ENCODE measurements at places on chromosomes 6 and 20.

- DNase-seq: no peak
These were observed 102.7 kb downstream of the SLC23A2 start for GRCh38 chr20:4898282-4899244.

- DNase-seq: no peak
These were observed 137.9 kb downstream of the PKHD1 start for GRCh38 chr6:51949526-51949925.

DNA sequence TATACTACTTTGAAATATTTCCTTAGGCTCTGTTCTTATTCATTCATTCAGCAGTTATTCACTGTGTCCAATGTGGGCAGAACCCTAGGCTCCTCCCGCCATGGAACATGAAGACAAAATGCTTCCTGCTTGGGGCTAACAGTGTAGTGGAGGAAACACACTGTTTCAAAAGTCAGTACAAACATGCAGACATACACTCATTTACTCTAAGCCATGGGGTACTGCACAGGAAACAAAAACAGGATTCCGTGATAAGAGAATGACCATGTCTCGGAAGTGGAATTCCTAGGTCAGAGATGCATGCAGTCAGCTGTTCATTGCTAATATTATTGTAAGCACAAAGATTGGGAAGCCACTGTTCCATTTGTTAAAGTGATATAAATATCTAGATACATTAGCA is 18.4 kb upstream of the FAM209A start:
- DNase-seq: no peak

- no peak for DNase-seq
These were observed at the start of gene ADIG for GRCh38 chr20:38581013-38581412. TSS of gene ADIG (plus strand) at chr20:38581197. CDS start at chr20:38581251, 54 bp downstream.

GRCh38 chr20:20993372-20993771 is 112.8 kb downstream of the LINC00237 start:
- no peak for DNase-seq

DNA sequence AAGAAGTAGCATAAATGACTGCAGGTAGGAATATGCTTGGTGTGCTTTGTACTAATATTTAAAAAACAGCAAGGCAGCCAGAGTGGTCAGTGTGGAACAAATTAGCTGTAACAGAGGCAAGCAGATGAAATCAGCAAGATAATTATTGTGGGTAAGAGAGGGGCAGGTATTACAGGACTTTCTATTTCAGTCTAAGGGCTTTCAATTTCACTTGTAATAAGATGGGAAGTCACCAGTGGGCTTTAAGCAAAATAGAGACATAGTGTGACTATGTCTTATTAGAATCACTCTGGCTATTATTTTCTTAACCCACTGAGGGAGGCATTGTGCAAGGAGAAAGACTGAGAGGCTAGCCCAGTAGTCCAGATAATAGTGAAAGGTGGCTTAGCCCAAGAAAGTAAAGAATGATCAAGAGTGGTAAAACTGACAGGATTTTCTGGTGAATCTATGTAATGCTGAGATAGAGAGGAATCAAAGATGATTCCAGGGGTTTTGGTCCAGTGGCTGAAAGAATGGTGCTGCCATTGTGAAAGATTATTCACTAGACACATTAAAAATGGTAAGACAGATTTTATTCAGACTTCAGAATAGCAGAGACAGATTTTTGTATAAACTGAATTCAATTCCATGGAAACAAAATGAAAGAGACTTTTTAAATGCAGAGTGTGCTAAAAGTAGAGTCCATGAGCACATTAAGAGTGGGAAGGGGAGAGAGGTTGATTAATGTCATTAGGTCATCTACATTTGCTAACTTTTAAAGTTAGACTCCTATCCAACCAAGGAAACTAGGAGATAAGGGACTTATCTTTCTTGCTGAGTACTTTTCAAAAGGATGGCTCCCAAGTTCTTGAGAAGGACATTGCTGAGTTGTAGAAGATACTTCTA is 1136.0 kb downstream of the HACE1 start:
- DNase-seq: no peak

DNA sequence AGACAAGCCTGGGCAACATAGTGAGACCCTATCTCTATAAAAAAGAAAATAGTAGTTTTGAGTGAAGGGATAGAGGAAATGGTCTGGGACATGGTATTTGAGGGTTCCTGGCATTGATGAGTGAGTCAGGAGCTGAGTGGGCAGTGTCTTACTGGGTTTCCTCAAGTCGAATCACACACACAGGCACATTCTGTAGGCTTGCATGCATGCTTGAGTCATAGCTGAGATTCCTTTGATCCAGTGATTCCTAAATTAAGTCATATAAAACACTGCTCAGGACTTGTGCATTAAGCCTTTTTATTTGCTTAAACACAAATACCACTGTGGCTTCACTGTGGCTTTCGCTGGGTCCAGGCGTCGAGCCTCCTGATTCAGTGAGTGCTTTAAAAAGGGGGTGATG is 71.8 kb upstream of the TMEM181 start:
- DNase-seq: no peak

GRCh38 chr20:49594143-49594930 is 26.4 kb upstream of the PTGIS start:
- no peak for DNase-seq

- no peak for DNase-seq
These were observed 129.9 kb upstream of the RIPOR2 start for GRCh38 chr6:25065666-25066065.

DNA sequence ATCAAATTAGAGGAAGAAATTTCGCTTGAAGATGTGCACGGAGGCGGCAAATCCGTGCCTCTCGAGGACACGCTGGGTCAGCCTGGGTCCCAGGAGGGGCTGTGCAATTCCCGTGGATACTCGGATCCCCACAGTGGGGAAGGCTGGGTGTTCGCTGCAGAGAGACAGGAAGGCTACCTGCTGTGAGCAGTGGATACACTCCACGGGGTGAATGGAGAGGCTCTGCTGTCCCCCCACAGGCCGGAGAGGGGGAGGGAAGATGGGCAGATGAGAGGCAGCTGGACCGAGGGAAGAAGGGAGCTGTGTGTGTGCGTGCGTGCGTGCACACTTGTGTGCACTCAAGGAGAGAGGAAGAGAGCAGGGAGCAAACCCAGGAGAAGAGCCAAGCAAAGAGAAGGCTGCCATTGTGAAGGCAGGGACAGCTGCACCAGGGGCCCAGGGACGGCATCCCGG is 57.3 kb downstream of the SULF2 start:
- DNase-seq: no peak

- DNase-seq: no peak
These were observed 45.9 kb downstream of the BMP7 start for GRCh38 chr20:57220337-57221145.

DNA sequence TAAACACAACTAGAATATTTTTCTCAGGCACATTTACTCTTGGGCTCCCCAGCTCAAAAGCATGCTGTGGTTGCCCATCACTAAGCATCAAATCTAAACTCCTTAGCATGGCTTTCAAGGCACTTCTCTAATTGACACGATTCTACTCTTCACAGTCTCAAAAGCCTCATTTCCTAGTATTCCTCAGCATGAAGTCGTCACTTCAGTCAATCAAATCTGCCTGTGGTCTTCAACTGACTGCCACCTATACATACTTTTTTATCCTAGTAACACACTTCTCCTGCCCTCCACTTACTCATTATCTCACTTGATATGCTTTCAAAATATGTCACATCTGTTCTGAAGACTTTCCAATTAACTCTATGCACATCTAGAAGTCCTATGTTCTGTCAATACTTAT is 110.3 kb downstream of the TBC1D32 start:
- no peak for DNase-seq

GRCh38 chr6:132330759-132331158 is 70.5 kb downstream of the MOXD1 start:
- DNase-seq: no peak

DNA sequence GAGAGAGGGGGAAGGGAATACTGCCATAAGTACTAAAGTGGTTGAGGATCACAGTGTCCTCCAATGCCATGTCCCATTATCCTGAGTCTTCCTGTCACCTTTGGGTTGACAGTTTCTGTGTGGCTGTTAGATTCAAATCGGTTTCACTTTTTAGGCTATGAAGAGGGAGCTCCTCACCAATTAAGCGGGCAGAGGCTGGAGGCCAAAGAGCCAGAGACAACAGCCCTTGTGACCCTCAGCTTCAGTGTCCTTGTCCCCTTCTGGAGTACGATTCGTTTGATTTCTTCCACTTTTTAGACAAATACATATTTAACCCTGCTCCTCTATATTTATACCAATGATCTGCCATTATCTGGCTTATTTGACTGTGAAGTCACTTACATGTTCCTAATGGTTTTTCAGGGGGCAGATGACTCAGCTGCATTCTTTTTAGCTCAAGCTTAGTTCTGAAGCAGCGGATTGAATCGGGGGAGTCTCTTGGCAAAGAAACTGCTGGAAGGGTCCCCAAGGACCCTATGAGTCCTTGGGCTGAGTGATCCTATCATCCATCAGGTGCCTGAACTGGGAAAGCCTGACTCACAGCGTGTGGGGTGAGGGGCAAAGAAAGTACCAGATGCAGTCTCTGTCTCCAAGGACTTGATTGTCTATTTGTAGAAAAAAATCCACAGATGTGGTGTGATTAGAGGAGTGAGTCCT is 18.2 kb downstream of the FERMT1 start:
- no peak for DNase-seq

GRCh38 chr20:37179683-37180524 is 556 bp upstream of the MROH8 start:
- DNase-seq: no peak

DNA sequence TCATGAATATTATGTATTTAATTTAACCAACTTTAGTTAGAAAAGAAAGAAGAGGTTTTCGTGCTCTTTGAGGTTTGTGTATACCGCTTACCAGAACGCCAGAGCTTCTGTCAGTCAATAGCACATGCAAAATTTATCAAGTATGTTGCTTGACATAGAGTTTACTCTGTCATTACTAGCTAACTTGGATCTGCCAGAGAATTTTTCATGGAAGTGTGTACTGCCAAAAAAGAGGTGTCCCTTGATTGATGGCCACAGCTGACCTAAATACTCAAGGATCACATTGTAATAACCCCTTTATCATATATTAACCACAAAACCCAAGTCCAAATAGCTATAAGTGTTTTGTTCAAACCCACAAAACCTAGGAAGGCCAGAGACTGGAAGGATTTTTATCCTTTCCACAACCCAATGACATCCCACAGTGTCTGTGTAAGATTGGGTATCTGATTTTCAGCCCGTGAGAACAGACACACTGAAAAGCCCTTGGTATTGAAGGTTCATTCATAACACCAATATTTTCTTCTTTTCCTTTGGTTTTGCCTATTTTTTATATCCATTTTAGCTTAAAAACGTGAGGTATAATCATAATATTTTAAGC is 194.0 kb upstream of the EYA4 start:
- DNase-seq: no peak

GRCh38 chr6:56243518-56244070 is 3.8 kb downstream of the COL21A1 start:
- DNase-seq: no peak

- DNase-seq: no peak
These were observed 4.5 kb downstream of the TEAD3 start for GRCh38 chr6:35492258-35492973.

DNA sequence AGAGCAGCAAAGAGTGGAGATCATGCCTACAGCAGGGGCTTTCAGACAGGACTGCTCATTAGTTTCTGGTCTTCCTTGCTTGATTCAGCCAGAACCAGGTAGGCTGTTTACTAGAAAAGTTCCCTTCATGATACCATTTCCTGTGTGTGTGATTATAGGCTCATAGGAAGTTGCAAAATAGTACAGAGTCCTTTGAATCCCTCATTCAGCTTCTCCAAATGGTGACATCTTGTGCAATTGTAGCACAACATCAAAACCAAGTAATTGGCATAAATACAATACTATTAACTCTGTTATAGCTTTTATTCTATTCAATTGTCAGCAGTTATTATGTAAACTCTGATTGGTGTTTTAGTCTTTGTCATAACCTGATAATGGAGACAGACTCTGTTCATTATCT is 347.3 kb upstream of the CDH4 start:
- DNase-seq: no peak

- DNase-seq: no peak
These were observed 274.7 kb downstream of the TFAP2A start for GRCh38 chr6:10140136-10140535.

DNA sequence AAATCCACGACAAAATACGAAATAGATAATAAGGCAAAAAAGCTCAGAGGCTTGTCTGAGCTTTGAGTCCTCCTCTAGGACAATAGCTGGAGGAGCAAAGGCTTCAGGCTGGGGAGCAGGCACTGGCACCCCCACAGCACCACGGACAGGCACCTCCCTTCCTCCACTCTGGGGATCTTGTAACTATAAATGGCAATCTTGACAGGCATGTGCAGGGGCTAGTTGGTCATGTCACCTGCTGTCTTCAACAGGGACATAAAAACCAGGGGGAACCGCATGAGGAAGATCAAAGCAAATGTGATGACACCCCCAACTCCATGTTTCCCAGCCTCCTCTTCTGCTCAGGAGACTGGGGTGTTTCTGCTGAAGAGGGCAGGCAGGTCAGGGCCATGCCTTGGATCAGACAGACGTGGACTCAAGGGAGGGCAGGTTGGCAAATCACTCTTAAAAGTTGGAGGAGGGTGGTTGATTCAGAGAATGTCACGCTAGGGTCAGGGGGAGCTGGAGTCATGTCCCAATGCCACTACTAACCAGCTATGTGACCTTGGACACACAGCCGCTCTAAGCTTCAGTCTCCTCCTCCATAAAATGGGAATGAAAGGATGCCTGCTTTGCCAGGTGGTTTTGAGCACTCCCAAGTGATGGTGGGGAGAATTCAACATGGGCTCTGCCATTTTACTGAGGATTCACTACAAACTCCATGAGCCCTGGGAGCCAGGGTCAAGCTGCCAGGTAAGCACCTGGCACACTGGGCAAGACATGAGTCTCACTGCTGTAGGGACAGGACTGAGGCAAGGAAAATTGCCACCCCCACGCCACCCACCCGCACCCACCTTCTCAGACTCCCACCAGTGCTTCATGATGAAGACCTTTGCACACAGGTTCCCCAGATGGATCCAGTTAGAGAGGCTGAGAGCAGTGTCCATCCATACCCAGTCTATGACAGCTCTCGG is 48.0 kb downstream of the NPEPL1 start:
- DNase-seq: no peak

DNA sequence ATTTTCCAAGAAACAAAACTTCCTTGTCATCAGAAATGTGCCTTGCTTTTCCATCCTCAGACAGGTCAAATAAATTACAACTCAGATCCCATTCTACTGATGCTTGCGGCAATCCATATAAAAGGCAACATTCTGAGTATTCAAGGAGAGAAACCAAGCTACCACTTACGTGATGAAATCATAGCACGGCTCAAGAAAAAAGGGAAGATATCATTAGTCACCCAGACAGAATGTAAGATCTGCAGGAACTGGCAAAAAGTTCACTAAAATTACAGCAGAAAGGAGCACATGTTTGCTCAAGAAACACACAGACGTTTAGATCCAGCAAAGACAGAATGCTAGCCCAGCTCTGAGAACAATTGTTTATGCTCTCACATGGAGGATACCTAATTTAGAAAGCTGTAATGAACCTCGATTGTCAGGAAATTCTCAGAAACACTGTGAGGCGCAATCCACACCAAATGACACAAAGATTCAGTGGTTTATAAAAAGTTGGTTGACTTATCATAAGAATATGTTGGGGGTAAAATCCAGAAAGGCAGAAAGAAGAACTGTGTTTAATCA is 304.2 kb downstream of the ADGRG6 start:
- DNase-seq: no peak
